Tibial nerve (tissue), 4 donors: ENCODE measurements at places on chromosomes 5 and 9. TPM values are rescaled to one million over a fixed set of nuclear protein-coding genes. Genes with fewer than 3 reads are reported as not detected.

GADD45G gene
- 45.8 TPM for total RNA-seq

PCDHGA12 gene
- 7.9 TPM for total RNA-seq

CRHBP gene
- 1.4 TPM for total RNA-seq

EIF4EBP3 gene
- 29.4 TPM for total RNA-seq
